ENCODE measurements at places on chromosomes 2 and 18.

GRCh38 chr2:72925328-72925943 is 8.1 kb downstream of the EMX1 start:
- DNase-seq, result no peak

DNA sequence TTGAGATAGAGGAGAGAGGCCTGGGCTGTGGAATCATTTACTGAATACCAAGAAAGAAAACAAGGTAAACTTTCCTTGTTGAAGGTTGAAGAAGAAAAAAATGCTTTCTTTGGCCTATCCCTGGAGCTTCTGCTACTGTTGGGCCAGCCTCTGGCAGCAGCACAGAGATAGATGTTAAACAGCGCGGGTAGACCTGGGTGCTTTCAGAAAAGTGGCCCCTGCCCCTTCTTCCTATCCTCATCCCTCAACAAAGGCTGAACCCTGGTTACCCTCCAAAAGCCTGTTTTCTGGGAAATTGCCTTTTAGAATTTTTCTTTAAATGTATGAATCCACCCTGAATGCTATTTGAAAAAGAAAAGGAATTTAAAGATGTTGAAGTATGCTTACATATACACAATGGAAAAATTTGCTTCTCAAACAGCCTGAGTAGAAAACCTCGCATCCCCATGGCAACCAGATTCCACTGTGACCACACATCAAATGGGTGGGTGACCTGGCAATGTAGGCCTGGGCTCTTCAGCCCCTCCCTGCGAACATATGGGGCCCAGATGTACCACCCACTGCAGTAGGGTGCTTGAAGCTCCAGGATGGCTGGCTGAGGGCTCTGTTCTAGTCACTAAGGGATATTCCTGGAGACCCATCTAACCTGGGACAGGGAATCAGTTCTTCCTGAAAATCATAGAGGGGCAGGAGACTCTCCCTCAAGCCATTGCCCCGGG is 23.4 kb upstream of the CHRNA1 start:
- DNase-seq, result peak; percentile 100

- DNase-seq, result no peak
These were observed 13.9 kb upstream of the SMCHD1 start for GRCh38 chr18:2641638-2642037.

- no peak for DNase-seq
These were observed 34.7 kb downstream of the TRABD2A start for GRCh38 chr2:84846041-84846663.

DNA sequence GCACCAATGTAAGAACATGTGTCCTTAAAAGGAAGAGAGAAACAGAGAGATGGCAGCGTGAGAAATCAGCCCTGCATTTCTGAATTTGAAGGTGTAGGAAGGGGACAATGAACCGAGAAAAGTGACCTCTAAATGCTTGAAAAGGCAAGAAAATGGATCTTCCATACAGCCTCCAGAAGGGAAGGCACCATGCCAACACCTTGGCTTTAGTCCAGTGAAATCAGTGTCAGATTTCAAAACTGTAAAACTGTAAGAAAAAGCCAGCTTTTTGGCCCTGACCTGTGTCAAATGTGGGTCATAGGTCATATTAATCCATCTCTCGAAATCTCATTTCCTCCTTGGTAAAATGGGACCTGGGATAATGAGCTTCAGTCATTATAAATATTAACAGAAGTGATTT is 762.3 kb downstream of the DCDC2C start:
- no peak for DNase-seq

DNA sequence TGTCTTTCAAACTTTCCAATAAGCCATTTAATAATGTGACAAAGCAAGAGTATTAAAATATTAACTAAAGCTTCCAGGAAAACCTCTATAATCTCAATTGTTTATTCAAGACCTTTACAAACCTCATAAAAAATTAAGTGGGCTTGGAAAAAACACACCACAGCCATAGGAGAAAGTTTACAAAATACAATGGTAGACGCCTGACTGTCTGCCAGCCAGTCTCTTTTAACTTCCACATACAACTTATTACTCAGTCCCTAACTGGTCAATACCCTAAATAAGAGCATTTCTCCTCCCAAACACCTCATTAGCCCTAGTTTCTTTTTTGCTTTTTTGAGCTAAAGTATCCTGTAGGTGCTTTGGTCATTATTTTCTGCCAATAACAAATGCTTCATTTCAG is 247.4 kb upstream of the CYP26B1 start:
- DNase-seq, result no peak

DNA sequence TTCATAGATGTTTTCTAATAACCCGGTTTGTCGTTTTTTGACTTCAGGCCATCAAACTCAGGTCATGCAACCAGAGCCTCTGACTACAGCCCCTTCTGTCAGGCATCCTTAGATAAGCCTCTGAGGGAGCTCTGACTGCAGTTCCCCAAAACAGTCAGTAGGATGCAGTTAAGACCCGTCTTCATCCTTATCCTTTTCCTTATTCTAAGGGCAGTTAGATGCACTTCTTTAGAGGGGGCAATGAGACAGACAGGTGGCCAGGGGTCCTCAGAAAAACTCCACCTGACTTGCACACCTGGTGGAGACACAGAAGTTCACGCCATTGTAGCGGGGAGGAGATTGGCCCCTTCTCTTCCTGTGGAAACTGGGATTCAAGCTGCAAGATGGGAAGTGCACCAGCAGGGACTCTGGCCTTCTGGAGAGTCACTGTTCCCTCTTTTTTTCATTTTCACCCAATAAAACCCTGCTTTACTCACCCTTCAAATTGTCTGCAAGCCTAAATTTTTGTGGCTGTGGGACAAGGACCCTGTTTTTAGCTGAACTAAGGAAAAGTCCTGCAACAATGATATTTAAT is 104.8 kb upstream of the TFPI start:
- peak; percentile 3 for DNase-seq

- no peak for DNase-seq
These were observed 276.0 kb downstream of the MTX2 start for GRCh38 chr2:176544991-176545956.

DNA sequence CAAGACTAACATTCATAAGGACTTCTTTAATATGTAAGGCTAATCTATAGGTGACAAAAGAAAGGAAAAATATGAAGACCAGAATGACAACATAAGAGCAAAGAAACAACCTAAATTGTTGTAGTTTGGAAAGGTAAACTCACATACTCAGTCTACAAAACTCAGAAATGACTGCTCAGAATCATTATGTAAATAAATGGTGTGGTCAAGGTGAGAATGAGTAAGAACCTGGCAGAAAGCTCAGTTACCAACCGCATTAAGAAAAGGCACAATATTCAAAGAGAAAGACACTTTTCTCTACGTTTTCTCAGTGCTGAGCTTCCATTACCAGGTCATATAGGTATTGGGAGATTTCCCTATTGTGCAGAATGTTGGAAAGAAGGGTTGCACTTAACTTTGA is 15.8 kb downstream of the ATF2 start:
- no peak for DNase-seq

- peak; percentile 46 for DNase-seq
These were observed 225.1 kb upstream of the ITGA4 start for GRCh38 chr2:181231886-181232621.

- DNase-seq, result no peak
These were observed 97.1 kb downstream of the INHBB start for GRCh38 chr2:120442923-120443571.

GRCh38 chr18:6659963-6660725 is 69.4 kb upstream of the ARHGAP28 start:
- DNase-seq, result no peak

DNA sequence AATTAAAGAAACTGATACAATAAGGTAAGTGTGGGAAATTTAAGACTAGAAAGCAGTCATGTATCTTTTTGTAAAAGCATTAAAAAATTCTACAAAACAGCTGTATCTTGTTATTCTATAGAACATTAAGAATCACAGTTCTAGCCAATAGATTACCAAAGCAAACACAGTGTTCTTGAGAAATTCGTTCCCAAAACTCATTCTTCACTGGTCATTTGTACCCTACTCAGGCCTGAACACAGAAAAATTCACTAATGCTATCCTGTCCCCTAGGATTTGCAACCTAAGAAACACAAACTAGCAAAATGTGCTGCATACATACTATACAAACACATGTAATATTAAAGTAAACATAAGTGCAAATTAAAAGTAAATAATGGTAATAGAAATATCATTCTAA is 29.1 kb downstream of the ERMN start:
- no peak for DNase-seq

DNA sequence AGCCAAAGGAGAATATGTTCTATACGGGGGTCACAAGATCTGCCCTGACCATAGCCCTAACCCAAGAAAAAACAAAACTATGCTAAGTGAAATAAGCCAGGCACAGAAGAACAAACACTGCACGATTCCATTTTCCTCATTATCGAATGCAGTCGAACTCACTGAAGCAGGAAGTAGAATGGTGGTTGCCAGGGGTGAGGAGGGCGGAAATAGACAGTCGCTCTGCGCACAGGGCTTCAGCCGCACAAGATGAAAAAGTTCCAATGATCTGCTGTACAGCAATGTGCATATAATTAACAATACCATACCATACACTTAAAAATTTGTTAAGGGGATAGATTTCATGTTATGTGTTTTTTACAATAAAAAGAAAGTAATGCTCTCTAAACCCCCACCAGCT is 257.7 kb downstream of the TXNL1 start:
- DNase-seq, result no peak

- no peak for DNase-seq
These were observed 101.4 kb downstream of the NFATC1 start for GRCh38 chr18:79496978-79497637.

- DNase-seq, result no peak
These were observed 9.0 kb upstream of the NTSR2 start for GRCh38 chr2:11679016-11679415.

DNA sequence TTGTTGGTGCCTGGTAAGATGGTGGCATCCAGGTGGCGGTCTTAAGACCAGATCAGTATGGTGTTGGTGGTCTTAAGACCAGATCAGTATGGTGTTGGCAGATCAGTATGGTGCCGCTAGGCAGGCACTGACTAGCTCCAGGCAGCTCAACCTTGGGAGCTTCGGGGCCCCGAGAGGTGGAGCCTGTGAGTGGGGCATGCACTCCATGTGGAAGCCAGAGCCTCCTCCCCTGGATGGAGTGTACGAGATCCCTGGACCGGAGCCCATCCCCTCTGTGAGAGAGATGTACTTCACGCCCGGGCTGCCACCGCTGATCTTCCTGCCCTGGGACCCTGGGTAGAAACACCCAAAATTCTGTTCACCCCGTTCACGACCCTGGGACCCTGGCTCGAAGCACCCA is 19.0 kb downstream of the MALT1 start:
- no peak for DNase-seq

DNA sequence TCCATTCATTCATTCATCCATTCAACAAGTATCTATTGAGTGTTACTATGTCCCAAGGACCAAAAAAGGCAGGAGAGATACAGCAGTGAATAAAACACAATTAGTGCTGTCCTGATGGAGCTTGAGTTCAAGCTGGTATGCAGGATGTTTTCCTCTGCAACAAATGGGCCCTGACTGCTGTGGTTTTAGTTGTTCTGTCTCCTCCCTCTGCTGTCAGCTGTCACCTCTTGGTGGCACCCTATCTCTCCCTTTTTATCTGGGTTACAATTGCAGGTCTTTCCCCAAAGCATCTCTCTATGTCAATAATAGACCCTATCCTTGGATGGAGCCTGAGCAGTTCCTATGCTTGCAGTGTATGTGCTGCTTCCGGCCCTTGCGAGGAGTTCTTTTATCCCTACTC is 304.8 kb downstream of the PDE11A start:
- DNase-seq, result no peak

- DNase-seq, result no peak
These were observed 257.2 kb upstream of the HDAC4 start for GRCh38 chr2:239657992-239658391.

DNA sequence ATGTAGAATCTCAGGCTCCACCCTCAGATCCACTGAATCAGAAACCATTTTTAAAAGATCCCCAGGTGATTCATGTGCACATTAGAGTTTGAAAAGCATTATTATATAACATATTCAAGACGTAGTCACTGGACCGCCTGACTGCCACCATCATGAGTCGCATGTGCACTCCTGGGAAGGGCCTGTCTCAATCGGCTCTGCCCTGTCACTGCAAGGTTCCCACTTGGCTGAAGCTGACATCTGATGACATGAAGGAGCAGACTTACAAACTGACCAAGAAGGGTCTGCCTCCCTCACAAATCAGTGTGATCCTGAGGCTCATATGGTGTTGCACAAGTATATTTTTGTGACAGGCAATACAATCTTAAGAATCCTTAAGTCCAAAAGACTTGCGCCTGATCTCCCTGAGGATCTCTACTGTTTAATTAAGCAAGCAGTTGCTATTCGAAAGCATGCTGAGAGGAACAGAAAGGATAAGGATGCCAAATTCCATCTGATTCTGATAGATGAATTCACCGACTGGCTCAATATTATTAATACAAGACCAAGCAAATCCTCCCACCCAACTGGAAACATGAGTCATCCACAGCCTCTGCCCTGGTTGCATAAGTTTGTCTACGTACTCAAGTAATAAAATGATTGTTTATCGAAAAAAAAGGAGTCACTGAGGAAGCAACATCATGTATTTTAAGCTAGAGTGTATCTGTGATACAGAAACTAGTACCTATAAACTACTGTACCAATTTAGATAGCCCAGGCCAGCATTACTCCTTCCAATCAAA is 26.2 kb downstream of the ATAD2B start:
- peak; percentile 60 for DNase-seq

GRCh38 chr2:1997976-1998375 is 253.7 kb upstream of the PXDN start:
- DNase-seq, result no peak
